ENCODE measurements at places on chromosomes 2 and 18.

DNA sequence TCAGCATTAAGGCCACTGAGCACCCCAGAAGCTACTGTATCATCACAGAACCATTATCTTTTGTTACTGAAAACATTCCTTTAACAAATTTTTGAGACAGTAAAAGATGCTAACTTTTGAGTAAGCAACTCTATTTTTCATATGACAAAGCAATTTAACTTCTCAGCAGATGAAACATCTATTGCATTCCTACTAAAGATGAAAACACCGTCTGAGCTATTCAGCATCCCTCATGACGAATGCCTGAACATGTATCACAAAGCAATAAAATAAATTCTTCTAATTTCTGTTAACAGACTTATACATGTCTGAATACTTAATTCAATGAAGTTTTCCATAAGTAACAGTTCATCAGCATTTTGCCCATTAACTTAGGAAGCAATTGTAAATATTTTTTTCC lies 23.9 kb downstream of the CHN1 start:
- DNase-seq, result no peak

- DNase-seq, result no peak
Measured at GRCh38 chr2:35852-36251, 10.5 kb downstream of the FAM110C start.

- no peak for DNase-seq
Measured at GRCh38 chr2:196140213-196140612, 31.2 kb downstream of the STK17B start.

DNA sequence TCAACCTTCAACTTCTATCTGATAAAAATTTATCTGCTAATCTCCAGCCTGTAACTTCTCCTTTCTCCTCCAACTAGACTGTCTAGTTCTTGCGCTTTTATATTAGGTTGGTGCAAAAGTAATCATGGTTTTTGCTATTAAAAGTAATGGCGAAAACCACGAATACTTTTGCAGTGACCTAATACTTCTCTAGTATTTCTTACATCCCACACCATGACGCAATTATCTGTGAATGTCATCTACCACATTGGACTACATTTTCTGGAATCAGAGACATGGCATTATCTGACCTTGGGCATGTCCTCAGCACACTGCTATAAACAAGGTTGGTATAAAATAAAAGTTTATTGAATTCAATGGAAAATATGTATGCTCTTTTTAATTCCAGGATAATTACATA lies 370.2 kb upstream of the LYPD1 start:
- DNase-seq, result no peak

DNA sequence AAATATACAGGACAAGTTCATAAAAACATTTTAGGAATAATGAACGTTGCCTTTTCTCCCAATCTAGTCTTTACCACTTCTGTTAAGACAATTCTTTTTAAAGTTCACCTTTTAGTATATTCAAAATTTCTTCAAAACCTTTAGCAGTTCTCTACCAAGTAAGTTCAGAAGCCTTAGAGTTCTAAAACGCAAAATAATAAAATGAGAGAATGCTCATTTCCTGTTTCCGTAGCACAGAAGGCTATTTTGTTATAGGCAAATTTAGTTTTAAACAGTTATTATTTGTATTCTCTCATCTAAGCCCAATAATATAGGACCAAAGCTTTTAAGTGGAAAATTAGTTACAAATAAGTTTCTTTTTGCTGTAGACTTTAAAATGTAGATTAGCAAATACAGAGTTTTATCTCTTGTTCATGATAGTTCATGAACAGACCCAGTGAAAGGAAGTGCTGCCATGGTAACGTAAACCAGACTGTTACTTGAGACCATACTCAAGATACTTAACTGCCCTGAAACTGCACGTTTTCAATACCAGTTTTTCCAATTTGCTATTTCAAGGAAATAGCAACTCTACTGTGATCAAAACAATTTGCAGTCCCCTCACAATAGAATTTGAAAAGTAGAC lies 173.1 kb upstream of the STON1 start:
- no peak for DNase-seq

DNA sequence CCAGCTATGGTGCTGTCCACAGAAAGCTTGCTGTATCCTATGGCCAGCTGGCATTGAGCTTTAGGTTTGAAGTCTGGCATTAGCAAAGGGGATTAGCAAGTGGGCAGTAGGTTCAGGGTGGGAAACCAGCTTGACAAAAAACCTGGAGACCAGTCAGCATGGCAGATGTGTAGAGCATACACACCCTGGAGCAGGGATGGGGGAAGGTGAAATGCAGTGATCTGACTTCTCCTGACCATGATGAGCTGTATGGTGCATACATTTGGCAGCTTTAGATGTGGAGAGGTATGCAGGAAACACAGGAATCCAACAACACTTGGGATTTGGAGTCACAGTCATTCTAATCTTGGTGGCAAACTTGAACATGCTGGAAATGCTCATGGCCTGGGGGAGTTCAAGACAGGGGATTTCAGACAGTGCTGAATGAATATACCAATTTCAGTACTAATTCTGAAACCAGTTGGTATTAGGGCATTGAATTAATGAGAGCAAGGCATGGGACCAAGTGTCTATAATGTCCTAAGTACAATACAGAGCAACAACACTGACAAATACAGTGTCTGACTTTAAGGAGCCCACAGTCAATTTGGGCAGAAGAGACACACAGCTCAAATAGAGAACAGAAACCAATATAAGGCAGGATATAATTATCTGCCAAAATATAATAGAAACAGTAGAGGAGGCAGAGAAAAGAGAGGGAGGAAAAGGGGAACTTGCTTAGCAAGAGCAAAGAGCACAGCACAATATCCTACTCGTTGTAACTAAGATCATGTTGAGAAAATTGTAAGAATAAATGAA lies 11.8 kb downstream of the ARHGAP15 start:
- no peak for DNase-seq

All from glutamatergic neuron (in vitro differentiated cells).